PC-3 (cell line): ENCODE measurements at places on chromosomes 16 and 17.

DNA sequence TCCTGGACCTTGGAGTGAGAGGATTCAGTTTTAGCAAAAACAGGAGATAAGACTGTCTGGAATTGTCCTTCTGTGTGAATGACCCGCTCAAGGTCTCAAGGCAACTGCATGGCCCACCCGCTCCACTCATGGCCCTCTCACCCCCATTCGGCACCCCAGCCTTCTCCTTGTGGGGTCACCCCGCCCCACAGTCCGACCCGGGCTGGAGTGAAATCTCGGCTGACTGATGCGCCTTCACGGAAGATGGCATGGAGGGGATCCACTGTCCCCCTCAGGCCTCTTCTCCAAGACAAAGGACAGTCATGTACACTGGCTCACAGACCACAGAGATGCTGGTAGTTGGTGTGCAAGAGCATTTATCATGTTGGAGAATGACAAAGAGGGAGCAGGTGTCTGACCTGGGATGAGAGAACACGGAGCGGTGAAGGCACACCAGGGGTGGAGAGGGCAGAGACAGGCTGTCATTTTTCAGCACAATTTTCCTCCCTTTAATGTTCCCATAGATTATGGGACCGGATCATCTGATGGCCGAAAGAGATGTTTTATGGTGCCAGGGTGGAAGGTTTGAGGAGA is 391.9 kb upstream of the TNRC6C start:
- no peak for DNase-seq

DNA sequence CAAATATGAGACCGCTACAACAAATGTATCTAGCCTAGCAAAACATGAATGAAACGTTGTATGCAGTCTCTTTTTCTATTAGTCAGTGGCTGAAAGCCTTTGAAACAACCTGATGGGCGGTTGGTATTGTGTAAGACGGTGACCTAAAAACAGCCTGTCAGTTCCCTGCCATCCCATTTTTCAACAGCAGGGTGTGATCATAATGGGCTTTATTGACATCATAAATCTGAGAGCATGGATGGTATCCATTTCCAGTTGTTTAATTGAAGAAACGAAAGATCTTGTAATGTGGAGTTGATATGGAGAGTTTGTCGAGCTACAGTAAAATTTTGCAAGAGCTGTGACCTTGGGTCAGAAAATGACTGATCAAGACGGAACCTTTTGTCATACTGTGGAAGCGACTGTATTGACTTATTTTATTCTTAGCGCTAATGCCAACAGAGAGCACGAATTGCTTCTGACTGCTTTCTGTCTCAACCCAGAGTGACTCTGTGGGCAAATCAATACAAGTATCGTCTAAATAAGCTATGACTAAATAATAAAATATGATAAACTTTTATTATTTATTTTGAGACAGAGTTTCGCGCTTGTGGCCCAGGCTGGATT is 12.3 kb upstream of the MEIOB start:
- peak; percentile 34 for DNase-seq

DNA sequence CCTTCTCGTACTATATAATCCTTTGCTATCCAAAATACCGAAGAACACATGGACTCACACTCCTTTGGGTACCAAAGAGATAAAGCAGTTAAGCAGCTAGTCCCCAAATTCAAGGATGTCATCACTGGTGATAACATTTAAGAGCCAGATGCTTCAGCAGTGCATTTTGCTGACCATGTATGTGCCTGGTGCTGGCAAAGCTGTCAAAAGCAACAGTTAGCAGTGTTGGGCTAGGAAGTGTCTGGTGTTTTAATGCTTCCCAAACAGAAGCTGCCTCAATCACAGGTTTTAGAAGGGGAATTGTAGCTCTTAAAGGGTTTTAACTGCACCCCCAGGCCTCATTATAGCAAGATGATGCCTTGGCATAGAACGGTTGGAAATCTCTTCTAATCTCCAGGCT is 4.7 kb downstream of the FAM117A start:
- DNase-seq = no peak

GRCh38 chr17:79201119-79201518 is 126.5 kb downstream of the ENGASE start:
- no peak for DNase-seq

DNA sequence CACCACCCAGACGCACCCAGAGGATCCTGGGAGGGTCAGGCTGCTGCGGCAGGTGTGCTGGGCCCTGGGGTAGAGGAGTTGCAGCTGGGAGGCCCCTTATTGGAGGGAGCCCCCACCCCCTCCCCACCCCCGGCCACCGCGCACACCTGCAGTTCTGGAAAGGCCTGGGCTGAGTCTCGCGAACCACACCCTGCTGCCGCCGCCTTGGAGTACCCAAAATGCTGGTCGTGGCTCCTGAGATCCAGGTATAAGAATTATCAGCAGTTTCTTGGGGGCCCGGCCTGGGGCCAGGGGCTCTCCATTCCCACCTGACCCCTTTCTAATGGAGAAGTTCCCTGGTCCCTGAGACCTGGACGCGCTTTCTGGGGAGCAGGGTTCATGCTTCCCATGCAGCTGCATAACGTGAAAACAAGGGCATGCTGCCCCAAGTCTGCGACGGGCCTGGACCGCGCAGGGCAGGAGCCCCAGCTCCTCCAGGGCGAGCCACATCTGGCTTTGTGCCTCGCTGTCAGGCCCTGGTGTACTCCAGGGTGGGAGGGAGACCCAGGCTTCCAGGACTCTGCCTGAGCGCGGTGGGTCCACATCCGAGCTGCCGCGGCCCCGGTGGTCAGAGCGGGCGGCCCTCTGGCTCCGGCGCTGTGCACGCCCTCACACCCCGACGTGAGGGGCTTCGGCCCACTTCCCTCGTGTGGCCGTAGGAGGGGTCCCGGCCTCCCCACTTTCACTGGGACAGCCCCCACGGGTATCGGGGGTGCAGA is 7.3 kb upstream of the SNAI3 start:
- no peak for DNase-seq
